ENCODE measurements at places on chromosomes 2 and 18.

DNA sequence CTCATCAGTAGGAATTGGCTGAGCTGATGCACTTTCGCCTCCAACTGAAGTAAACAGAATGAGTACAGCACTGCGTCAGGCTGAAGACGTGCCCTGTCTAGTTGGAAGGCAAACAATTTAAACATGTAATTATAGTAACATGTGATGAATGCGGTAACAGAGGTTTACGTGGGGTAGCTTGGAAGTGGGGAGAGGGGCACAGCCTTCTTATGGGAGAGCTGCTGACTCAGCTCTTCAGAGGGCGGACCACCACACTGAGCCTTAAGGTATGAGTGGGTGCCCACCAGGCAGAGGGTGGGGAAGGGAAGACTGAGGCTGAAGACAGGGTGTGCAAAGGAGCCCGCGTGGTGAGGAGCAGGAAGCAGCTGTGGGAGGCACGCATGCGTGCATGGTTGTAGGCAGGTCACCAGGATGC lies 6.2 kb upstream of the EHD3 start:
- DNase-seq = no peak

DNA sequence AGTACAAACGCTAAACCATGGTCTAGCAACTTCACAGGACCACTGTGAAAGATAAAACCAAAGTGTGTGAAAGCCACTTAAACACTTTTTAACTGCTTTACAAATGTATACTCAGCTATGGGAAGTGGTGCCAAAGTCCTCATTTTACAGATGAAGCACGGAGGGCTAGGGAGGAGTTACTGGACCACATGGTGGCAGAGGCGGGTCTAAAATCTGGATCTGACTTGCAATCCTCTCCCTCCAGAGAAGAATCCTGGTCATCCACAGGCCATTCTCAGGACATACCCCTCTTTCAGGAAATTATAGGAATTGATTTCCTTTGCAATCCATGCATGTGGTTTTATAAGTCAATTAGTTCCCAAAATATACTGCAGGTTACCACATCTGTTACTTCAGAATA lies 84.6 kb upstream of the GYPC start:
- no peak for DNase-seq

DNA sequence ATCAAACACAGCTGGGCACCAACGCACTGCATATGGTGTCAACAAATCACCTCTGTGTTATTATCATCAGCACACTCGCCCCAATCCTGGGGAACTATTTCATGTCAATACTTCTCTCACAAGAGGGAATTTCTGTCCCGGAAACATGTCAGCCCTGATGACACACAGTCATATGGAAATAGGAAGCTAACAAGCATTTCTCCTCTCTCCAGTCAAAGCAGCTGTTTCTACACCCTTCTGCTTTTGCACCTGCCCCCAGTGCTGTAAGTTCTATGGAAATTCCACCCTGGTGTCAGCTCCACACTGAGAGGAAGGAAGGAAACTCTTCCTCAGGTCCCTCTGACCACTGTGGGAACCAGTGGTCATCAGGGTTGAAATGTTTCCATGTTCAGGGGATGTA lies 447.6 kb upstream of the ID2 start:
- no peak for DNase-seq

DNA sequence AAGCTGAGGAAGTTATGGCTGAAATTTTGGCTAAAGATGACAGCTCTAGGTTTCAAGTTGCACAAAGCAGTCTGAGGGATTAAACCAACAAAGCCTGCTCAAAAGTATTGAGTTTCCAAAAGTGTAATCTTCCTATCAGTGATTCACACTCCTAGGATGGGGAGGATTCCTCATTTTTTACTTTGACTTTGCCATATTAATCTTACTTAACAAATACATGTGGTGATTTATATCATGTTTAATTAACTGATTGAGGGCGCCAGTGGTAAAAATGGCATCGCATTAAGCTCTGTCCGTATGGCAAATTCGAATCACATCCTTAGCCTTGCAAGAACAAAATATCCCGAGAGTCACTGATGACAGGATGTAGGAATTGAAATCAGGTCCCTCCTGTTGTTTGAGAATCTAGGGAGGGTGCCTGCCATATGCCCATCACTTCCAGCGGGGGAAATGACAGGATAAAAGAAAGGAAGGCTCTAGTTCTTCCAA lies 78.1 kb upstream of the ETAA1 start:
- no peak for DNase-seq

- no peak for DNase-seq
These were observed 21.5 kb downstream of the KIAA2012 start for GRCh38 chr2:202094426-202094986.

GRCh38 chr2:131120815-131121317 lies 15.7 kb downstream of the PLEKHB2 start:
- no peak for DNase-seq

DNA sequence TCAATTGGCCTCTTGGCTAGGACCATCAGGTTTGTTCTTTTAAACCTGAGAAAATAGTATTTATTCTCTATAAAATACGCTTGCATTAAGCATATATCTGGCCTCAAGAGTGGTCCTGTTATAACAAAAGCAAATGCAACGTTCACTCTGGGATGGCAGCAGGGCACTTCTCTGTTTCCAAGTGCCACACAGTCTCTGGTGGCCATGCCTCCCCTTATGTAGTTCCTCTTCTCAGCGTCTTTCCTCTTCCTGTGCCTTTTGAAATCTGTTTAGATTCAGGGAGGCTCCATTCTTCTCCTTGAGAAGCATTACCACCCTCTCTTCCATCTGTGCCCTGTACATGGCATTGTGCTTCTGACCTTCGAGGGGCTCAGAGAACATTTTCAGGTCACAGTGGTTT lies 51.9 kb downstream of the TSHZ1 start:
- no peak for DNase-seq

GRCh38 chr18:79766308-79766707 lies 31.4 kb upstream of the KCNG2 start:
- peak; percentile 8 for DNase-seq

GRCh38 chr18:67354692-67355091 lies 161.8 kb downstream of the DSEL start:
- DNase-seq = no peak

GRCh38 chr2:201781557-201782051 lies 871 bp upstream of the ALS2 start:
- DNase-seq = no peak

GRCh38 chr2:104384961-104385360 lies 469.0 kb upstream of the POU3F3 start:
- no peak for DNase-seq

DNA sequence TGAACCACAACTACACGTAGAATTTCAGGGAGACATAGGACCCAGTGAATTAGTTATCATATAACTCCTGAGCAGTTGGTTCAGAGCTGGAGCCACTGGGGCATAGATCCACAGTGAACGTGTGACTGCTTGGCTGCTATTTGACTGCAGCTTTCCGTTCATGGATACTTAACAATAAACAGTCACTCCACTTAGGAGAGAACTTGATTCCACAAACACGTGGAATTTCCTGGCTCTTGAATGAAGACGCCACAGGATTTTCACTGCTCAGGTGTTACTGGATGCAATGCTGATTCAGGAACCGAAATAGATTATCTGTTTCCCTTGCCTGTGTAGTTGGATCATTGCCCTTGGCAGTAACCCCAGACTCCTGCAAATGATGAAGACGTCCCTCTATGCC lies 679.1 kb upstream of the ZEB2 start:
- no peak for DNase-seq

DNA sequence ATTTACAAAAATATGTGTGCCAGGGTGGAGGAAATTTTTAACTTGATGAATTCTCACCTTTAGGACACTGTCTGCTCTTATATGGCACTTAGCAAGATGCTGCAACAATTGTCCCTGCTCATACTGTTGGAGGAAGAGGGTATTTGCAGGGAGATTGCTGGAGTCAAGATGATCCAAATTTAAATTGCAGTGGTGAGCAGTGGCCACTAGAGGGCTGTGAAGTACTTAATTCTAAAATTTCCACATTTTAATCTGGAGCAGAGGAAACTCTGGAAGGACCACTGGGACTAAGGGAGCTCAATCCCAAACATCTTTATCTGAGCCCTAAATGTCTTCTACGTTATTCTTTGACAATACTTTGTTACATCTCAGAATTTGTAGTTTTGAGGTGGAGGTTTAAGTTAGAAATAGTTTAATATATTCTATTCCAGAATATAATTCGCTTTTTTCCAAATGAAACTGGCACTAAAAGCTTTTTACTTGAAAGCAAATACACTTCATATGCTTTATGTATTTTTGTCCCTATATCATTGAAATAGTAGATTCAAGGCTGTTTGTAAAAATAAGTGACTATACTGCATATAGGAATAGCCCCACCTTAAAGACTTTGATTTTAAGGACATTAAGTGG lies 33.0 kb upstream of the PTH2R start:
- DNase-seq = peak; percentile 33

GRCh38 chr18:76307293-76307690 lies 187.8 kb downstream of the ZNF516 start:
- DNase-seq = no peak

DNA sequence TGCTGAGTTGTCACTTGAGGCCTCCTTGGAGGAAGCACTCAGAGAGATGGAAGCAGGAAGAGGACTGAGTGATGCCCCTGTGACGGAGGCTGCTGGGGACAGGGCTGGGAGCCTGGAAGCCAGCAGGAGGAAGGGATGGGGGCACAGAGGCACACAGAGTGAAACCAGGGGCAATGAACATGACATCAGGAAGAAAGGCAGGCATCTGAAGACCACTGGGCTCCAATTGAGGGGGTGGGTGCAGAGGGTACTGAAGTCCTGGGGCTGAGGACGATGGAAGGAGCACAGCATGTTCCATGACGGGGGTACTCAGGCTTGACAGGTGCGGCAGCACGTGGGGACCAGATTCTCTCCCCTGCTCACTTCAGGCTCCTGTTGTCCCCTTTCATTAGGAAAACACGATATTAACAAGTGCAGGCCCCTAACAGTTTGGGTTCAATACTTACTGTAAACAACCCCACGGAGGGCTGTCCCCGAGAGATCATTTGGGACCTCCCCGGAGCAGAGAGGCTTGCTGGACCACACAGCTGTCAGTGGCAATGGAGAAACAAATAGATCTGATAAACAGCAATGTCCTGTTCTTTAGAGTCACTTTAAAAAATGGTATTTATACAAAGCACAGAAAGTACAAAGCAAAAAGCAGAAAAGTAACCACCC lies 8.7 kb downstream of the INPP5D start:
- no peak for DNase-seq

DNA sequence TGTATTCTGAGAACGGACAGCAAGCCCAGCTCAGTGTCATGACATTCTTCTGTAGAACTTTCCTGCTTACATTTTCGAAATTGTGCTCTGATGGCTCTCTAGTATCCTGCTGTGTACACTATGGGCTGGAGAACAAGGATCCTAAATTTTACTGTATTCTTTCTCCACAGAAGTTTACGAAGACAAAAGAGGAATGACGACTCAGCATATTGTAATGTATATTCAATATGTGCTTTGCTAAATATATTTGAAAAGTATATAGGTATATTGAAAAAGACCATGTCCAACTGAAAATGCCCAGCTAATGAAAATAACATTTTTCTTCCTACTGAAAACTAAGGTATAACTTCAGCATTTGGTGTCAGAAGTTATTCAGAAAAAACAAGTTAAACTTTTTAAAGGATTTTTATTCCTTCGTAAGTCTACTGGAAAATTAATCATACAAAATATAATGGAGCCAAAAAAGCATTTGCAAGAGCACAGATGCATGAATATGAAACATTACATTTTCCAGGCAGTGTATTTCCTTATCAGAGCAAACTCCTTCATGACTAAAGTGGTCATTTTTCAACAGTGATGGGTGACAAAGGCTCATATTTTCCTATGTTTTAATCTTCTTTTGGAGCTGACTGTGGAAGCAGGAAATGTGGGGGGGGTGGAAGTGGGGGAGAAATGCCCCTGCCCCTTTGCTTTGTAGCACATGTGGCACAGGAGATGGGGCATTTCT lies 143.8 kb upstream of the THUMPD2 start:
- DNase-seq = no peak

DNA sequence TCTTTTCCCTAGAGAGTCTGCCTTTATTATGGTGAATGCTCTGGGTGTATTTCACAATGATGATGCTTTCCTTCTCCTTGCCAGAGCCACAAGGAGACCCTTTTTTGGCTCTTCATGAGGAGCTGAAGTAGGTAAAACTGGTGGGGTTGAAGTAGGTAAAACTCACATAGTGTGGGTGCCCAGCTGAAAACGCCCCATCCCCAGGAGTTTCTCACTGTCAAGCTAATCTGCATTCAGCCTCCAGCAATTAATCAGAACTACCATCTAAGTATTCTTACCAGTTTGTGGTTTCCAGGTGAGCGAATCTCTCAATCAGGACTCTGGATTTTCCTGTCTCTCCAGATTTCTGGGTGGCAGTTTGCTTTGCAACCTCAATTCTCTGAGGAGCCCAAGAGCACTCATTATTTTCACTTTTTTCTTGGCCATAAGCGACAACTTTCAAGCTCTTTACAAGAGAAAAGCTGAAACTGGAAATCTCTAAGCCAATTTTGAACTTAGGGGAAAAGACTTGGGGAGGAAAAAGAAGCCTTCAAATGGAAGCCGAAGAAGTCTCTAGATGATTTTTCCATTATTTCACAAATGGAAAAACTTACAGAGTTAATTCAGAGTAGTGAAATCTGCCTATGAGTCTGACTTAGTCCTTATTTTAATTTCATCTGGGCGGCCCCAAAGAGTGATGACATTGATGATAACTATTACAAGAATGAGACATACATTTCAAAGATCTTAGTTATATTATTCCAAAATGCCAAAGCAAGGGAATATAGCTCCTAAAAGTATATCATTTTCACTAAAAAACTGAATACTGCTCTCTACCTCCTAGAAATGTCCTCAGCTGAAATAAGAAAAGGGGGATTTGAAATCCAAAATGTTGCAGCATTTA lies 121.4 kb upstream of the MAP3K20 start:
- no peak for DNase-seq

DNA sequence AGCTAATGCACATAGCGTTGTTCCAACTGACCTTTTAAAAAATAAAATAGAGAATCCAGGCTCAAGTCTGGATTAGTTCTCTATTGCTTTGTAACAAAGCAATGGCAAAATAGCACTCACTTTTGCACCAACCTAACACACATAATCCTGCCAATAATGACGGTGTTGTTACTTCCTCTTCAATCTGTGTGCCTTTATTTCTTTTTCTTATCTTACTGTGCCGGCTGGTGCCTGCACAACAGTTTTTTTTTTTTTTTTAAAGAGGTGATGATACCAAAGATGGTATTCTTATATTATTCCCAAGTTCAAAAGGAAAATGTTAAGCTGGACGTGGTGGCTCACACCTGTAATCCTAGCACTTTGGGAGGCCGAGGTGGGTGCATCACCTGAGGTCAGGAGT lies 3.4 kb downstream of the PLB1 start:
- DNase-seq = no peak

Data from glutamatergic neuron (in vitro differentiated cells).